ENCODE measurements at places on chromosomes 2 and 18. TPM values are rescaled to one million over a fixed set of nuclear protein-coding genes. Genes with fewer than 3 reads are reported as not detected.

CCDC138 gene
- 4.3 TPM for total RNA-seq

ZSCAN30 gene
- 8.6 TPM for total RNA-seq

XDH gene
- not detected for total RNA-seq

POTEI gene
- 0.17 TPM for total RNA-seq

GREB1 gene
- total RNA-seq: 0.26 TPM

NPC1 gene
- total RNA-seq: 19.2 TPM

CPLX4 gene
- not detected for total RNA-seq
